Natural killer cell (primary cell): ENCODE measurements at places on chromosomes 2 and 18. TPM values are rescaled to one million over a fixed set of nuclear protein-coding genes. Genes with fewer than 3 reads are reported as not detected.

GRCh38 chr2:33498291-33498956 lies 22.0 kb downstream of the RASGRP3 start:
- peak overlapping the region; percentile 19 for H3K27ac ChIP-seq
- H3K27me3 ChIP-seq: no peaks in the 10 kb centered on the region
- DNase-seq: no peak

DNA sequence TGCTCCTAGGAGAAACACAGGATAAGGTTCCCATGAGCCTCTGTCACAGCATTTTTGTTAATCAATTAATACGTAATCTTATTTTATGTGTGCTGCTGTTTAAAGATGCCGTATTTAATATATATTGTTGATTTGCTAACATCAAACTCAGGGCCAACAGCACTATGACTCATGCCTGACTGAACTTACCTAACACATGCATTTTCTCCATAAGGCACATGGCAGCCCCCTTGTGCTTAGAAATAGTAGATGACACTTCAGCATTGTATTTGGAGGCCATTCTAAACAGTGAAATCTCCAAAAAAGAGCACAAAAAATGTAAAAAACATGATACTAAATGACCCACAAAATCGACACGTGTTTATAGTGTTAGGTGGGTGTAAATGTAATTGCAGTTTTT lies 314.8 kb downstream of the MYCN start:
- no peaks in the 10 kb centered on the region for H3K4me1 ChIP-seq
- H3K4me3 ChIP-seq: no peak overlapping the region
- no peaks in the 10 kb centered on the region for H3K36me3 ChIP-seq
- DNase-seq: no peak
- H3K27ac ChIP-seq: no peak overlapping the region
- no peaks in the 10 kb centered on the region for H3K27me3 ChIP-seq

- no peak for DNase-seq
- H3K4me3 ChIP-seq: no peak overlapping the region
- H3K36me3 ChIP-seq: peaks cover 2% of the 10 kb centered on the region
- no peaks in the 10 kb centered on the region for H3K27me3 ChIP-seq
- H3K27ac ChIP-seq: no peak overlapping the region
Measured at GRCh38 chr2:191696001-191696400, 18.1 kb downstream of the NABP1 start.

DNA sequence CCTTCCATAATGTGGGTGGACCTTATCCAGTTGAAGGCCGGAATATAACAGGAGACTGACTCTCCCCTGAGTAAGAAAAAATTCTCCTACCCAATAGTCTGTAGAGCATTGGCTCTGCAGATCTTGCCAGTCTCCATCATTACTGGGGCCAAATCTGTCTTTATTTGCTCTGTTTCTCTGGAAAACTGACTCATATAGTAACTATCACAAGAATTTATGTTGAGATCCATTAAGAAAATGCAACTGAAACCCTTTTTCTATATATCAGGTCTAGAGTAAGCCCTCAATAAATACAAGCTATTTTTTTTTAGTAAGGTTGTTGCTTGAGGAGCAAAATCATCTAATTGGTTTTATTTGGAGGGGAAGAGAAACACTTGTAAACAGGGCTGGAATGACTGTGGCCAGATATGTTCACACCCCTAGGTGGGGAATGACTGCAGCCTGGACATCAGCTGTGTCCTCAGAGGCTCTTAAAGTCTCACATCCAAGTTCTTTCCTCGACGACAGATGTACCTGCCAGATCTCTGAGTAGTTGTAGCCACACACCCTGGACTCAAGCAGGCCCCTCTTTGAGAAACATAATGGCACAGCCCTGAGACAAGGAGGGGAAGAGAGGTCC lies 339.7 kb downstream of the TNS1 start:
- H3K36me3 ChIP-seq: no peaks in the 10 kb centered on the region
- no peak overlapping the region for H3K4me3 ChIP-seq
- no peak for DNase-seq
- no peaks in the 10 kb centered on the region for H3K4me1 ChIP-seq
- no peak overlapping the region for H3K27ac ChIP-seq

DNA sequence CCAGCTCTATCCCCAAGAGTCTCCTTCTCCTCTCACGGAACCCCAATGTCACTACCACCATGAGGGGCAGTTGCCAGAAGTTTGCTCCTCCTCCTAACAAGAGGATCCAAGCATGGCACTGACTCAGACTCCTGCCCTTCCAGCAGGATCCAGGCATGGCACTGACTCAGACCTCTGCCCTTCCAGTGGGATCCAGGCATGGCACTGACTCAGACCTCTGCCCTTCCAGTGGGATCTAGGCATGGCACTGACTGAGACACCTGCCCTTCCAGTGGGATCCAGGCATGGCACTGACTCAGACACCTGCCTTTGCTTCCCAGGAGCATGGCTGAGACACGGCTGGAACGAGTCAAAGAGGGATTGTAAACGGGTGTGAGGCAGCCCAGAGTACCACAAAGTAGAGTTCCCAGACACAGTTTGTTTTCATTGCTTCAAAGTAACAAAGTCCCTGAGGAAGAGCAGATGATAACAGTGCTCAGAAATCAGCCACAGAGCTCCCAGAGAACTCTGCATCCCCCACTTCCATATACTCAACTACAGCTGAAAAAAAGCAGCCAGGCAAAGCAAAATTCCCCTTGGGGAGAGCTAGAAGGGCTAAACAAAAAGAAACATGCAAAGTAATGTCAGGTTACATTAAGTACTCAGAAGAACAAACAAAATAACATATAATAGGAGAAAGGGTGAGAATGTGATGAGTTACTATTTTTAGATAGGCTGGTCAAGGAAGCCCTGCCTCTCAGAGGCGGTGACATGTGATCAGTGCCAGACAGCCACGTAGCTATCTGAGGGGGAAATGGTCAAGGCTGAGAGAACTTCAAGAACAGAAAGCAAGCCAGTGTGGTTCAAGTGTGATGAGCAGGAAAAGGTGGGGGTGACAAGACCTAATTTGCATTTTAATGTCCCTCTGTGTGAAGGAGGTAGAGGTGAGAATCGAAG lies 3.0 kb downstream of the BUB1 start:
- H3K36me3 ChIP-seq: no peaks in the 10 kb centered on the region
- DNase-seq: peak; percentile 83
- peaks cover 25% of the 10 kb centered on the region for H3K4me1 ChIP-seq
- no peaks in the 10 kb centered on the region for H3K27me3 ChIP-seq

DNA sequence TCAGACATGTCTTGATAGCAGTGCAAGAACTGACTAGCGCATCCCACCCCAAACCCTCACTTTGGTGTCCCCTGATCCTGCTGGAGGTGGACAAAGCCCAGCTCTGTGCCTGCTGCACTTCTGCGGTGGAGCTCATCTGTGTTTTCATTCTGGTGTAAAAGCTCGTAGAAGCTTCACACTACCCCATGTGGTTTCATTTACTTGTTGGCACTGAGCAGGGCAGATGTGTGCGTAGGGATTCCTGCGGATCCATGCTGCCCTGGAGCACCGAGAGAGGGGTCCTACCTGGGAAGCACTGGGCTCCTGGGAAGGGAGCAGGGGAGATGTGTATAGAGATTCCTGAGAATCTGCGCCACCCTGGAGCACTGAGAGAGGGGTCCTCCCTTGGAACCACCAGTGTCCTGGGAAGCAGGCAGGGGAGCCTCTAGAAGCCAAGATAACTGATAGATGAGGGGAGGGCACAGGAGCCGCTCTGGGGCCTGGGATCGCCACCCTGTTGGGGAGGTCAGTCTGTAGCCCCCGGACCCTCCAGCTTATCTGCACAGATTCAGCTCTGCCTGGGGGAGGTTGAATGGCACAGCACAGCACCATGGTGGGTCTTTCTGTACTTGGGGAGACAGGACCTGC lies 106.9 kb upstream of the OTOS start:
- no peak overlapping the region for H3K4me3 ChIP-seq
- no peak for DNase-seq
- peaks cover 2% of the 10 kb centered on the region for H3K27me3 ChIP-seq

DNA sequence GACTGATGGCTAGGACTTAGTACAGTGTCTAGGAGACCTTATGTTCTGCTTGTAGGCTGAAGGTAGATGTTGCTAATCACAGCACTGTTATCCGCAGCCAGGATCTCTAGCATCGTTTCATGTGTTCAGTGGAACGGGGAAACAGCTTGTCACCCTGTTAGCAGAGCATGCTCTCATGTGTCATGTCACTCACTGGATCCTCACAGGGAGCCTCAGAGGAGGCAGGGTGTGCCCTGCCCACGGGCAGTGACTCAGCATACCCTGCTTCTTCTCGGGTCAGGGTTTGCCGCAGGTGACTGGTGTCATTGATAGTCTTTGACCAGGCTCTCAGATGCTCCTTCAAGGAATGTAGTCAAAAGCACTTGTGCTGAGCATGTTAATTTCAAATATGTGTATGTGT lies 44.4 kb downstream of the RPIA start:
- no peak overlapping the region for H3K4me3 ChIP-seq
- H3K27ac ChIP-seq: no peak overlapping the region
- no peak for DNase-seq
- H3K36me3 ChIP-seq: peaks cover 36% of the 10 kb centered on the region

DNA sequence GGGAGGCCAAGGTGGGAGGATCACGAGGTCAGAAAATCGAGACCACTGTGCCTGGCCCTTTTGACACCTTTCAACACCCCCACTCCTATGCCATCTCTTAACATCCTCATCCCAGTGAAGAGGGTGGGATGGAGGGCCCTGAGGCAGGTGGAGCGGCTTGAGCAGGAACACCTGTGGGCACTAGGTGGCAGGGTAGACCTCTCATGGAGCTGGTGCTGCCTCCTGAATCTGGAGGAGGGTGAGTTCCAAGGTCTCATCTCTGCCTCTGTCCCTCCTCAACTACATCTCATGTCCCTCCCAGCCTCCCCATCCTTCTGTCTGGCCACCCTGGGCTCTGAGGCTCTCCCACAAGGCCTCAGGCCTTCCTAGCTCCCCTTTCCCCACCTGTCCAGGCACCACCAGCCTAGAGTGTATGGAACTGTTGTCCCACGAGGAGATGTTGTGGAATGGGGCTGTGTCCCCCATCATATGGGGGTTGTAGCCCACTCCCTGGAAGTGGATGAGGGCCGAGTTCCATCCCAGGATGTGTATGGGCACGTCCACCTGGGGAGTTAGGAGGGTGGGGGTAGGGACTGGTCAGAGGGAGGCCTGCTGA lies 17.0 kb upstream of the CRYBA2 start:
- no peak overlapping the region for H3K4me3 ChIP-seq
- DNase-seq: peak; percentile 50
- no peaks in the 10 kb centered on the region for H3K4me1 ChIP-seq

DNA sequence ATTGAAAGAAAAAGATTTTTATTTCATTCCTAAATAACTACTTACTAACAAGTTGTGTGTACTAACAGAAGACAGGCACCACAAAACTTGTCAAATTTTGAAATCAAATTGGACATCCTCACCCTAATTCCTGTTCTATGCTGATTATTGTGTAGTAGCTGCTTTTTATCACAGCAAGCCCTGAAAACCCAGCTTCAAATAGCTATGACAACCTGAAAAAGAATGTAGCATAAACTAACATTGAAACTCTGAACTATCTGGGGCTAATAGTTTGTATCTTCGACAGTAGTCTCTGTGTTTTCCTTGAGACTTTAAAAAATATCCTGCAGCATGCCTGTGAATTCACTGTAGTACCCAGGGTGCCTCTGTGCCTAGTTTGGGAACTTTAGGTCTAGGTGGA lies 122.6 kb downstream of the WDPCP start:
- no peaks in the 10 kb centered on the region for H3K27me3 ChIP-seq
- no peak overlapping the region for H3K4me3 ChIP-seq
- H3K4me1 ChIP-seq: no peaks in the 10 kb centered on the region
- no peak for DNase-seq

GRCh38 chr18:59029663-59030429 lies 109.8 kb upstream of the SEC11C start:
- no peak overlapping the region for H3K4me3 ChIP-seq
- H3K36me3 ChIP-seq: no peaks in the 10 kb centered on the region
- H3K27me3 ChIP-seq: no peaks in the 10 kb centered on the region
- DNase-seq: no peak
- no peak overlapping the region for H3K27ac ChIP-seq

DNA sequence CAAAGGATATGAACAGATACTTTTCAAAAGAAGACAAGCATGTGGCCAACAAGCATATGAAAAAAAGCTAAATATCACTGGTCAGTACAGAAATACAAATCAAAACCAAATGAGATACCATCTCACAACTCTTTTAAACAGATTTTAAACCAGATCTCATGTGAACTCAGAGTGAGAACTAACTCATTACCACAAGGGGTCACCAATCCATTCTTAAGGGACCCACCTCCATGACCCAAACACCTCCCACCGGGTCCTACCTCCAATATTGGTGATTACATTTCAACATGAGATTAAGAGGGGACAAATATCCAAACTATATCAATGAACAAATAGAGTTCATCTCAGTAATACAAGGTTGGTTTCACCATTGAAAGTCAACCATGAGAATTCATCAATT lies 319.8 kb upstream of the GULP1 start:
- DNase-seq: no peak
- H3K27me3 ChIP-seq: no peaks in the 10 kb centered on the region
- H3K27ac ChIP-seq: no peak overlapping the region
- no peaks in the 10 kb centered on the region for H3K36me3 ChIP-seq

DNA sequence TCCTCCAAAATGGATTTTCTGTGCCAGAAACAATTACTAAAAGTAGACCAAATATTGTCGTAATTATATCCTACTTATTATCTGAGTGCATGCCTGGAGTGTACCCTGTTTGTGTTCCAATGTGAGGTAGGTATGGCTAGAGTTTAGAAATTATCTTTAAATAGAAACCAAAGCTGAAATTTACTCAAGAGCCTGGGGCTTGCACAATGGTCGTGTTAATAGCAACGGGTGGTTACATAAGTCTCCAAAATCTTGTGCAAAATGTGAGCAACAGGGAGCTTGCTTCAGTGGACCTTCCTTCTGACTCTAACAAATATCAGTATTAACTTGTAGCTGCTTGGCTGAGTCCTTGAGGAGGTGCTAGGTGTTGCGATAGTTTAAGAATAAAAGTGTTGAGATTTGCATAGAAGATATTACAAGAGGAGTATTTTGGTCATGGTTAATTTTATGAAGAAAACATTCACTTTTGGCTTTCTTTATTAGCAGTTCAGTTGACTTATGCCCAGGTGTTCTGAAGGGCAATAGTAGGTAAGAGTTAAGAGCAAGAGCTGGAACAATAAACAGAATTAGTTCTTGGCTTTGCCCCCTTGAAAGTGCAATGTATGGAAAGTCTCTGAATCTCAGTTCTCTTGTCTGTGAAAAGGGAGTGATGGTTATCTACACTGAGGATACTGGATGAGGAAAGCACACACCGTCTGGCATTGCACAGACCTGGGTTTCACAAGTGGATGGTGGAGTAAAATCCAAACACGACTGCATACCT lies 4.6 kb downstream of the CXCR4 start:
- H3K4me3 ChIP-seq: no peak overlapping the region
- peaks cover 28% of the 10 kb centered on the region for H3K36me3 ChIP-seq
- peak; percentile 57 for DNase-seq
- H3K27ac ChIP-seq: peak overlapping the region; percentile 18
- peaks cover 21% of the 10 kb centered on the region for H3K4me1 ChIP-seq
- no peaks in the 10 kb centered on the region for H3K27me3 ChIP-seq

- no peak for DNase-seq
- no peaks in the 10 kb centered on the region for H3K36me3 ChIP-seq
- peaks cover 21% of the 10 kb centered on the region for H3K4me1 ChIP-seq
- H3K27ac ChIP-seq: no peak overlapping the region
- H3K27me3 ChIP-seq: no peaks in the 10 kb centered on the region
Measured at GRCh38 chr2:233974530-233975071, 57.4 kb downstream of the TRPM8 start.

The PRSS56 gene
- total RNA-seq: not detected

The SLC11A1 gene
- 53.5 TPM for total RNA-seq

The TXNDC2 gene
- not detected for total RNA-seq

The INO80C gene
- 19.2 TPM for total RNA-seq

The TMEM198 gene
- total RNA-seq: 1.7 TPM

The SERPINB10 gene
- total RNA-seq: 0.43 TPM
